ENCODE measurements at places on chromosomes 16 and 17.

- DNase-seq, result peak; percentile 31
Measured at GRCh38 chr17:18184143-18185031, 759 bp downstream of the ALKBH5 start.

DNA sequence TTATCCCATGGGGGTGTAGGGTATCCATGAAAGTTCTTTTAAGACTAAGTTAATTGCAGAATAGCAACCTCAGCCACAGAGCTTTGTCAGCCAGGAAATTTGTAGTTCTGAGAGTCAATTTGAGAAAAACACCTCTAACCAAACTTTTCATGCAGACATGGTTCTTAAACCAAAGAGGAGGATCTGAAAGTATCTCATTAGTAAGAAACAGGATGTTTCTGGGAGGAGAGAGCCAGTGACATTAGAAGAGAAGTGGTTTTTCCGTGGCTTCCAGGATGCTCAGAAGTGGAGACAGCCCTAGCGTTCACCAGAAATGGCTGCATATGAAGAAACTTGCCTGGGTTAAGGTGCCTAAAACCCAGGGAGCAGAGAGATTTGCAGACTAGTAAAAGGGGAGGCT is 7.9 kb downstream of the GNAO1 start:
- DNase-seq, result no peak

- DNase-seq, result no peak
Measured at GRCh38 chr17:55996826-55997225, 156.4 kb upstream of the ANKFN1 start.

GRCh38 chr17:63495491-63495890 is 18.6 kb downstream of the ACE start:
- no peak for DNase-seq

DNA sequence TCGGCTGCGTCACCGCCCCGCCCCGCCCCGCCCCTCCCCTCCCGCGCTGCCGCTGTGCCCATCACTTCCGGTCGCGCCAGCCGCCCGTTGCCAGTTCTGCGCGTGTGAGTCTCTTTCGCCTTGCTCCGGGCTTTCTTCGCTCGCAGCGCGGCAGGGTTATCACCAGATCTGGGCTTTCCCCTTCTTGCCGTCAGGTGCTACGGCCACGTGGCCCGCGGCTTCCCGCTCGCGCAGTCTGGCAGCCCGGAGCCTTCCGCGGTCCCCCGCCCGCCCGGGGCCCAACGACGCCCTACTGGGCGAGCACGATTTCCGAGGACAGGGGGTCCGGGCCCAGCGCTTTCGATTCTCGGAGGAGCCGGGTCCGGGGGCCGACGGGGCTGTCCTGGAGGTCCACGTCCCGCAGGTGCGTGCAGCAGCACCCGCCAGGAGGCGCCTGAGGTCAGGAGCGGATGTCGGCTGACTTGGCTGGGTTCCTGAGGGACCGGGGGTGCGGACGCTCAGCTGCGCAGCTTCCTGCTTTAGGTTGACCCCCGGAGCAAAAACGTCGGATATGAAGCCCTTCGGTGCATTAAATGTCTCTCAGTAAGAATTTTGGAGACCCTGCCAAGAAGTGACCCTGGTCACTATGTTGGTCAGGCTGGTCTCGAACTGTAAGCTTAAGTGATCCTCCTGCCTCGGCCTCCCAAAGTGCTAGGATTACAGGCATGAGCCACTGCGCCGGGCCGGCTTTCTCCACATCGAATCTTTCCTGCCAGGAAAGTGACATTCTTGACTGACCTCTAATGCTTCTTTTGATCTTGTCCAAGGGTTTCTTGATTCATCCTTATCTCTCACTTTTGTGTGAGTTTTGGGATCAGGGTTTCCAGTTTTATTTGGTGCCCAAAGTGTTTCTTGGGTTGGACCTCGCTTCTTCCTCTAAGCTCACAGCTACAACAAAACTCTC is at the start of gene METTL23:
TSS of gene METTL23 (plus strand) at position 64 of the 943 bp plus-strand sequence. CDS start 2,872 bp downstream, outside the sequence.
- peak; percentile 54 for DNase-seq

GRCh38 chr17:9329251-9329921 is 246.2 kb downstream of the STX8 start:
- DNase-seq, result no peak

DNA sequence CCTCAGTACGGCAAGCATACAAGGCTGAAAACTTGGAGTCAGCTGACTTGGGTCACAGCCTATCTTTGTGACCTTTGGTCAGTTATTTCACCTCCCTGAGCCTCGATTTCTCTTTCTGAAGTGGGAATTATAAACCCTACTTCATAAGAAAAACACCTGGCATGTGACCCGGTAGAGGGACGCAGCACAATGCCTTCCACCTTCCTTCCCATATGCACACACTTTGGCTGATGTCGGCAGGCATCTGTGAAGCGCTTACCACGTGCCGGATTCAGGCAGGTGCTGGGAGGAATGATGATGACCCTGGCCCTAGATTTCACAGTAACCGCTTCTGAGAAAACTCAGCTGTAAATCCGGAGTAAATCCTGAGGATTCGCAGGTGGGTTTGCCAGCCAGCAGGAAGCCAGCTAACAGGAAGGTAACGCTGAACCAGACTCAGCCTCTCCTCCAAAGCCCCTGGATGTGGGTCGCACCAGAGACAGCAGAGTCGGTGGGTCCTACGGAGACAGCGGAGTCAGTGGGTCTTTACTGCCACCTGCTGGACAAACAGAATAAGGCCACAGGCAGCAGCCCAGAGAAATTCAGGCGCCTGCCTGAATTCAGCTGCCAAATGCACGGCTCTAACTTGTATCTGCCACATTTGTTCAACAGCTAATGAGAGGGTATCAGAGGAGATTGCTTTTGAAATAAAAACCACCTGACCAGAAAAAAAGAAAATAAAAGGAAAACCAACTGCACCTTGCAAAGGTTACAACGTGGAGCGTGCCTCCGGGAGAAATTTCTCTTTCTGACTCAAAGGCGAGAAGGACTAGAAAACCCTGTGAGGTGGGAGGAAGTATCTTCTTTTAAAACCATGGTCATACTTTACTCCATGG is 16.6 kb downstream of the COPRS start:
- DNase-seq, result peak; percentile 10

GRCh38 chr17:41334385-41335305 is 16.0 kb downstream of the KRT33A start:
- no peak for DNase-seq

GRCh38 chr16:17474037-17474436 is 3.3 kb upstream of the XYLT1 start:
- no peak for DNase-seq

DNA sequence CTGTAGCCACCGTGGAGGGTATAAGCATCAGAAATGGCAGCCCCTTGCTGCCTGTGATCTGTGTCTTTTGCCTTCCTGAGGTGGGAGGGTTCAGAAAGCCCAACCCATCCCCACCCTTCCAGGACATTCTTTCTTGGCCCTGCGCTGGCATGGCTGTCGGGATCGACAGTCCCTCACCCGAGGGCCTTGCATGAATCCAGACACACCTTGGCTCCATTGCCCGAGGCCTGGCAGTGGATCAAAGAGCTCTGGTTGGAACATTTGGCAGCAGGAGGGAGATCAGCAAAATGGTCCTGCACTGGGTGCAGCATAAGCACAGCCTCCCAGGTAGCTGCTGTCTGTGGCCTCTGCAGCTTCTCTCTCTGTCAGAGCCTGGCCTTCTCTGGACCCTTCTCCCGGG is 246.6 kb upstream of the MAF start:
- no peak for DNase-seq

GRCh38 chr17:45828582-45829133 is 16.0 kb upstream of the SPPL2C start:
- DNase-seq, result no peak

DNA sequence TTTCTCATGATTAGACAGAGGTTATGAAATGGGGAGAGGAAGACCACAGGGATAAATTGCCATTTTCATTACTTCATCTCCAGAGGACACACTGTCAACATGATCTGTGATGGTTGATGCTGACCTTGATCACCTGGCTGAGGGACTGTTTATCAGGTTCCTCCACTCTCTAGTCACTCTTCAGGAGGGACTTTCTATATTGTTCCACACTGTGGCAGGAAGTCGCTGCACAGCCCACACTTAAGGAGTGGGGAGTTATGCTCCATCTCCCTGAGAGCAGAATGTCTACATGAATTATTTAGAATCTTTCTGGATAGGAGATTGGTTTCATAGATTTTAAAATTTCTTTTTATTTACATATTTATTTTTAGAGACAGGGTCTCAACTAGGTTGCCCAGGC is 46.7 kb downstream of the CYB5B start:
- no peak for DNase-seq

GRCh38 chr17:82397449-82398335 is 20.5 kb upstream of the HEXD start:
- no peak for DNase-seq

GRCh38 chr16:5374184-5374583 is 276.6 kb upstream of the EEF2KMT start:
- no peak for DNase-seq

- DNase-seq, result no peak
Measured at GRCh38 chr17:64340557-64340956, 50.1 kb downstream of the PECAM1 start.

- no peak for DNase-seq
Measured at GRCh38 chr16:84725481-84726078, 25.8 kb downstream of the USP10 start.

DNA sequence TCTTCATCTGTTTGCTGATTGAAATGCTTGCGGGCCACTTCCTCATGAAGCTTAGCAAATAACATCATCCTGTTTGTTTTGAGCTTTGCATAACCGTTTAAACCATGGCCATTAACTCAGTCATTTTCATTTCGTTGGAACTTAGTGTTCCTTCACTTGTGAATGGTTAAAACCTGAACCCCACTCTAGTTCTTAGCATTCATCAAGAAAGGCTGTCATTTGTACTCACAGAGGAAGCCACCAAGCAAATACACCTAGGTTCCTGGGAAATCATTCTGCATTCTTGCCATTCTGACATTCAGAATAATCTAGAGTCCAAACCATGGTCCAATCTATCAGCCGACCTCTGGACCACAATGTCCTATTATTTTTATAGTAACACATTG is 8.4 kb upstream of the TAT start:
- no peak for DNase-seq

All from stimulated activated CD8-positive, alpha-beta memory T cell treated with anti-CD3 and anti-CD28 coated beads, Interleukin-4, amount 100 ng/mL, for 4 hours (primary cell).